ENCODE measurements at places on chromosomes 5 and 9.
A peak's percentile ranks its signal among the peaks of the same experiment; 100 is the strongest.

- no peak for DNase-seq
Measured at GRCh38 chr5:118479285-118479684, 509.1 kb downstream of the DTWD2 start.

- no peak for DNase-seq
Measured at GRCh38 chr9:124698265-124698664, 72.8 kb downstream of the NR6A1 start.

DNA sequence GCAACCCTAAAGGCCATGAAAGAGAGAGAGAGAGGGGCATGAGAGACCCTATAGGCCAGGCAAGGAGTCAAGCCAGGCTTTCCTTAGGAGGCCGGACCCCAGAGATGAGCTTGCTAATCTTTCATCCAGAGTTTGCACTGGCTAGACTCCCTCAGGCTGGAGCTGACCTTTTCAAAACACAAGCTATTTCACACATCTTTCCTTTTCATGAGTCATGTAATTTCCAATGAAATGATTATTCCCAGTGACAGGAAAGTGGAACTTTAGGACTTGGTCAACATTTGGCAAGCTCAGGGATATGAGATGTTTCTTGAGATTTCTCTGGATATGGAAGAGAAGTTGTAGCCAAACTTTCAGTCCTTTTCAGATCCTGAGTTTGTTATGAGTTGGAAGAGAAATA is 117.7 kb downstream of the TARS1 start:
- no peak for DNase-seq

- DNase-seq, result no peak
Measured at GRCh38 chr5:11289733-11290132, 528.7 kb upstream of the DAP start.

DNA sequence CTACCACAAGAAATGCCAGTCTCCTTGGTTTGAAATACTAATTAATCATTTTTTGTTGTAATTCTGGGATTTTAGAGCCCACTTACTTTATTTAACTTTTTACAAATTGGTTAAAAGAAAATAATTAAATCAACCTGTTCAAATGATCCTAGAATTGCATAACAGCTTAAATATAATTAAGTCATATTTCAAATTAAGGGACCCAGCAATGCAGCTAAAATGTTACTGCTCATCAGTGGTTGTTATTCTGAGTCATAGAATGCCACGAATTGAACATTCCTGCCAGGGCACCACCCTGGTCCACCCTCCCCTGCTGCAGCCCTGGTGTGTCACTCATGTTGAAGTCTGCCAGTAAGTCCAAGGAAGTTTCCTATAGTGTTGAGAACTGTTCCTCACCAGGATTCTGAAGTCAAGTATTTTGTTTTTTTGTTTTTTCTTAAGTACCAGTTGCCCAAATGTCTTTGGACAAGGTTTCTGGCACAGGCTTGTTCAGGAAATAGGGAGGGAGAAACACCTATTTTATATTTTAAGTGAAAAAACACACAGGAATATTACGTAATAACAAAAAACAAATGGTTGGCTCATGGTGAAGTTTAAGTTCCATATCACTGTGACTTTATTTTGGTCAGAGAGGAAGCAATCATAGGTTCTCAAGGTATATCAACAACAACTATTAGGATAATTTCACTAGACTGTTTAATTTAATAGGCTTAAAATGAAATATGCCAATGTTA is 4.3 kb upstream of the ITGA1 start:
- no peak for DNase-seq

GRCh38 chr5:157214415-157214814 is 33.8 kb downstream of the ITK start:
- DNase-seq, result no peak

GRCh38 chr9:112751056-112751795 is 666 bp downstream of the SNX30 start:
- peak; percentile 24 for DNase-seq

DNA sequence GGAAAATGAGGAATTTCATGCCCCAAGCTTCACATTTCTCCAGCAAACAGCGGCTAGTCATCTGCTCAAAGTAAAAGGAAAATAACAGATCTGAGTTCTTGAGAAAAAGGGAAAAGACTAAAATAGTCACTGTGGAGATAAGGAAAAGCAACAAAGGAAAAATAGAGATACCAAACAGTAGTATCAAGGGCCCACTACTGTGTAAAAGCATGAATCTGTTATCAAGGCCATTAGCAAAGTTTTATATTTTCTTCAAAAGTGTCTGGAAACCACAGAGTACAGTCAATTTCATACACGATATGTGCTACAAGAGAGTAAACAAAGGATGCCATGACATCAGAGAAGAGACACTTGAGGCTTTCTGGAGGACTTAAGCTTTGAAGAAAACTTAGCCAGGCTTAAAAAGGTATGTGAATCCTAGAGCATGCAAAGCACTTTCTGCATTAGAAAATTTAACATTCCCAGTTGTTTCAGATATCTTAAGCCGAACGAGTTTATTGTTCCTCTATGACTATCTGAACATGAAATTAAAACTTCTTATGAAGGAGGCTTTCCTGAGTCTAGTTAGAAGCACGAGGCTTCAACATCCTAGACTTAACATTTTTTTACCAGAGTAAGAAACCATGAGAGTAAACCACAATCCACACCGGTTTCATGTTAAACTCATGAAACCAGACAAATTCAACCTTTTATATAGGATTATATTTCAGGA is 1.2 kb downstream of the TTC33 start:
- DNase-seq, result no peak

- DNase-seq, result no peak
Measured at GRCh38 chr5:17743580-17744435, 109.5 kb downstream of the TAF11L14 start.

DNA sequence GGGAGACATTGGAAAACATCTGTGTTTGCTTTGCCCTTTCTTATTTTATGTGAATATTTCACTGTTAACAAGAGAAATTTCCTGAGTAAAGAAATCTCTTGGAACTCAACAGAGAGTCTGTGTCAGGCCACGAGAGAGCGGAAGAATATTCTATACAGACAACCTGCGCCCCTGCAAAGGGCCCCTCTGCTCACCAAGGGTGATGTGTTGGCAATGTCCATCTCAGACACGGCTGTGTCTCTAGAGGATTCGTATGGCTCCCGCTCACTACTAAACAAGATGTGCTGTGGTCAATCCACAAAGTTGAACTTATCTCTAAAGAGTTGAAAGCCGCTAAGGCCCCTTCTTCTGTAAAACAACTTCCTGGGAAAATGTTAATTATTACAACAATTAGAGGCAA is 241.0 kb upstream of the IRX1 start:
- DNase-seq, result no peak

DNA sequence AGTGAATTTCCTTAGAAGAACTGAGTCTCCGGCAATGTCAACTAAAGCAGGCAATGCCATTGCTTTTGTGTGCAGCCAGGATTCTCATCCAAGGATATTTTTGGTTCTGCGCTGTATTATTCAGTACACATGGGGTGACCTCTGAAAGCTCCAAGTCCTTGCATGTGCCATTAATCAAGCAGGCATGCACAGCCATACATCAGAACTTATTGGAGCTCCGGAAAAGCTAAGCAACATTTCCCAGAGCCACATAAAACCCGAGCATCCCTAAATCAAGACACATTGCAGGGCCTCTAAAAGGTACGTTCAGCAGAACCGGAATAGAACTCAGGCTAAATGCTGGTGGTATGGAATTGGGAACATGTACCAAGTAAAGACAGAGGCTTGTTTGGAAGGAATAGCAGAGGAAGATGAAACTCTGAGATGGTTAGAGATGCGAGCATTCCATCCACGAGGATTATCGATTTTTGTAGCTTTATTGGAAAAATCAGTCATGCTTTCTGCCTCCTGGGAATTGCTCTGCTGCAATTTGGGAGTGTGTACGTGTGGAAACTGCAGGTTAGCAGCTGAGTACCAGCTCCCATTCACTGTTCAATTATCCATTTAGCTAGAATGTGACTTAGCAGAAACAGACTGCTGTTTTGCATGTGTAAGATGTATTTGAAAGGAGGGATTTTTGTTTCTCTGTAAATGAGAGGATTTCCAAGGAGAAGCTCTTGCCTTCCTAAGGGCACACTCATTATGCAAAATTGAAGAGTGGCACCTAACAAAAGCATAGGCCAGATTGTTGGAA is 143.7 kb upstream of the WWC1 start:
- no peak for DNase-seq

GRCh38 chr5:65938256-65938655 is 11.9 kb downstream of the ERBIN start:
- no peak for DNase-seq

DNA sequence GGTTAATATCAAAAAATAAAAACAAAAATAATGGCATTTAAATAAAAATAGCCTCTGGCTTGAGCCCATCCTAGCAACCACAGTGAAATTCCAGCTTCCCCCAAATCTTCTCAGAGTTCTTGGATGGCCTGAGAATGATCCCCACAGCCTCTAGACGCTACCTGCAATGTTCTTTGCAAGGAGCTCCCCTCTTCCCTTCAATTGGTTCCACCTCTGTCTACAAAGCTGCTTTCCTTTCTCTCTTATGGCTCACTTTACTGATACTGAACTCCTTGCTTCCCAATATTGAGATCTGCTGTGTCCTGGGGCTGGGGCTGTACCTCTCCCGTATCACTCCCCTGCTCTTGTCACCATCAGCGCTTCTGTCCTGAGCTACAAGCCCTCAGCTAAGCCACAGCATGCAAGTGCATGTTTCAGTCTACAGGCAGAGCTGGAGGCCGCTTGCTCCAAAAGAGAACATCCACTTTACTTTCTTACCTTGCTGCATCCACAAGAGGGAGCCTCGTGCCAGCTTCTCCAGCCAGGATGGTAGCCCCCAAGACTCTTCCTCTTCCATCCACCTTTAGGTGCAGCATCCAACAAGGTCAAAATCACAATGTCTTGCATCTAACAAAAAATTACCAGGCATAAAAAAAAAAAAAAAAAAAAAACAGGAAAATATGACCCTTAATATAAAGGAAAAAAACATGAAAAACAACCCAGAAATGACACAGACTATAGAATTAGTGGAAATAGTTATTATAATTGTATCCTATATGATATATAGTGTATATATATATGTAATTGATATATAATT is 57.4 kb upstream of the PRSS3 start:
- DNase-seq, result no peak

Measured in caudate nucleus (tissue), 63 donors.